ENCODE measurements at places on chromosomes 1 and 21.

GRCh38 chr1:4485398-4485797 is 169.0 kb upstream of the AJAP1 start:
- no peak for DNase-seq

- no peak for DNase-seq
These were observed 10.3 kb upstream of the FAM20B start for GRCh38 chr1:179015396-179015795.

DNA sequence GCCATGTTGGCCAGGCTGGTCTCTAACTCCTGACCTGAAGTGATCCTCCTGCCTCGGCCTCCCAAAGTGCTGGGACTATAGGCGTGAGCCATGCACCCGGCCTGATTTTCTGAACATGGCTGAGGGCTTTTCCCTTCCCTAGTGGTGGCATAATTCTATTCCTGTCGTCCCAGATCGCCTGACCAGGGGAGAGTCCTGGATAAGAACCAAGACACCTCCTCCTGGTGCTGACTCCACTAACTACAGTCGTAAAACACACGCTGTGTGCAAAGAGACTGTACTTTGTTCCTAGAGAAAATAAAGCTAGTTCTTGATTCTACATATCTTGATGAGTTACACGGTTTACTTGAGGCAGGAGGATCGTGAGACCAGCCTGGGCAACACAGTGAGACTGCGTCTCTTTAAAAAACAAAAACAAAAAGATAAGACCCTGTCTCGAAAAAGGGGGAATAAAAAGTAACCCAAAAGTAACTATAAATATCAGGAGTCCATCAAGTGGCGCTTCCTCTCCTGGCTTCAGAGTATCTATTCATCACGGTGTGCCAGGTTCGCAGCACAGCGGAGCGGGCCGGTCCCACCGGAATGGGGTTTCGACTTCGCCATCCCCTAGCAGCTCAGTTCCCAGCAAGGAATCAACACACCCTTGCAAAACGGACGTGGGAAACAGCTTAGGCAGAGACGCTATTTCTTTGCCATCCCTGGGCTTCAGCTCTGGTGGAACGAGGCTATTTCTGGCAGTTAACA is 973 bp downstream of the SDF4 start:
- no peak for DNase-seq

DNA sequence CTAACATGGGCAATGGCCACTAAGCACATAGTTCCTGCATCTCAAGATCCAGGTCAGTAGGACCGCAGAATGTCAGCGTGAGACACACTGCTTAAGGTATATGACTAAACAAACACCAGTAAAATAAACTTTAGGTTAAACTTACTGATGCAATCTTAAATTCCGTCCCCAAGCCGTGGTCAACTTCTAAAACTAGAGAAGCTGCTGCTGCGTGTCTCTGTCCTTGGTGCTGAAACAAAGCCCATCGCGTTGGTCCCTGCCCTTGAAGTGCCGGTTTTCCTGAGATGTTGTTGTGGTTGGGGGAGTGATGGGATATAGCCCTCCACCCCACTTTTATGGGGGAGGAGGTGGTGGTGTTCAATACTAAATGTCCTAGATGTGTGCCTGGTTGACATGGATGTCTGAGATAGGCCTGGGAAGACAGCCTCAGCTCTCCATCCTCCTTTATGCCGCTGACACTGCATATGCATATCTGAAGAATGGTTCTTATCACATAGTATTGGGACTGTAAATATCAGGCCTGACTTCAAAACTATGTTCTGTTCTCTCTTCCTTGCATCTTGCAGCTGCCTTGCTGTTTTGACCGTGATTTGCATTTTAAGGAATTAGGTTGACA is 72.0 kb upstream of the KCNA3 start:
- DNase-seq: peak; percentile 34

DNA sequence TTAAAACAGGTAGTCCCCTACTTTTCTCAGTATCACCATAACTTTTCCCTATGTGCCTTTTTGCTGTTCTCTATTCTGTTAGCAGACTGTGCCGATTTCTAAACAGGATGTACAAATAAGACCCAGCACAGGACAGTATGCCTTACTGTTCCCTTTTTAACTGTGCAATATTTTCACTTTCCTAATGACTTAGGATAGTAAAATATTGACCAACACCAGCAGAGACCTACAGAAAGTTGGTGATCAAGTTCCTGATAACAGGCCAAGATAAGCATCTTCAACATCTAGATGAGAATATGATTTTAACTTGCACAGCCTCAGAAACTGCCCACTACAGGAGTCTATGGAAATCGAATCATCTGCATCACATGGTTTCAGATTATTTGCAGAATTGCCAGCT is 42.0 kb downstream of the ADSS2 start:
- no peak for DNase-seq

DNA sequence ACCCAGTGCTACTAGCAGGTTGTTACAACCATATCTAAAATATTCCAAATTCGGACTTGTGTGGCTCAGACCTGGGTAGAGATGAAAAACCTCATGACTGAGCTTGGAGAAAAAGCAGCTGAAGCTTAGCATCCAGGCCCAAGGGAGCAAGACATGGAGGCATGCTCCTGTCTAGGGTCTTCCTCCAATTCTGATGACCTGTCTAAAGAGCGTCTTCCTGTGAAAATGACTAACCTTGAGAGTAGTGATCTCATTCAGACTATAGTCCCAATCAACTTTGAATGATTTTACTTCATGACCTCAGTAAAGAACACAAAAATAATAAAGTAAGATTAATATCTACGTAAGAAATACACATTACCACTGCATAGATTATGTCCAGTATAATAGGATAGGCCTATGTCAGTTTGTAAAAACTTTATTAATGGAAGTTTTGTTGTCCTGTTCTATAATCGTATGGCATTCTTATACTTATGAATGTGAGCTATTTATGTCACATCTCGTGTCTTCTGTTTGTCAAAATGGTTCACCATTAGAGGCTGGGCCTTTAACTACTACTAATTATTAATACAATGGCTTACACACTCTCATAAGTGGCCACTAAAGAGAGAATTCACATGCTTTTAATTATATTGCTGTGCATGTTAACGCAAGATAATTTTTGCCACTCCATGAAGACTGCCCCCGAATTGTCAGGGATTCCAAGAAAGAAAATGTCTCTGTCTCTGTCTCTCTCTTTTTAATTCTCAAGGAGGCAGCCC is 201.3 kb downstream of the NCAM2 start:
- DNase-seq: no peak

- no peak for DNase-seq
These were observed 17.2 kb downstream of the SPOCD1 start for GRCh38 chr1:31798433-31799195.

DNA sequence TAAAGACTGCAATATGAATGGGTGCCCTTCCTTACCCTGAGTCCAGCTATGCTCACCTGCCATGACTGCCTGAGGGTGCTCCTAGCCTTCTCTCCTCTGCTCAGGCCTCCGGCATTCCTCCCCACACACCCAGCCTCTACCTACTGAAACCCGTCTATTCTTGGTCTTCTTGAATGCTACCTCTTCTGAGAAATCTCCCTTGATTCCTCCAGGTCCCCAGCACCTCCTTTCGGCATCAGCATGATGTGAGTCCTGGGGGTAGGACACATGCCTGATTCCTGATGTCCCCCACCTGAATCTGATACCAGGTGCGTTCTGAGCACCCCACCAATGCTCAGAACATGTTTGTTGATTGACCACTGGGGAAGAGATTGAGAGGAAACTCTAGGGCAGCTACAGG is 8.6 kb downstream of the LDLRAD1 start:
- DNase-seq: no peak

GRCh38 chr1:90291431-90292216 is 296.7 kb downstream of the ZNF326 start:
- no peak for DNase-seq

- peak; percentile 77 for DNase-seq
These were observed at the start of gene TXLNA for GRCh38 chr1:32179443-32180185. Gene TXLNA, plus strand, starts transcription at chr1:32179675. Its CDS starts 671 bp downstream, at chr1:32180346.

Data from stimulated activated CD8-positive, alpha-beta memory T cell treated with anti-CD3 and anti-CD28 coated beads, Interleukin-4, amount 100 ng/mL, for 1 hour (primary cell).